KBM-7 (cell line): ENCODE measurements at places on chromosomes 13 and 19.

DNA sequence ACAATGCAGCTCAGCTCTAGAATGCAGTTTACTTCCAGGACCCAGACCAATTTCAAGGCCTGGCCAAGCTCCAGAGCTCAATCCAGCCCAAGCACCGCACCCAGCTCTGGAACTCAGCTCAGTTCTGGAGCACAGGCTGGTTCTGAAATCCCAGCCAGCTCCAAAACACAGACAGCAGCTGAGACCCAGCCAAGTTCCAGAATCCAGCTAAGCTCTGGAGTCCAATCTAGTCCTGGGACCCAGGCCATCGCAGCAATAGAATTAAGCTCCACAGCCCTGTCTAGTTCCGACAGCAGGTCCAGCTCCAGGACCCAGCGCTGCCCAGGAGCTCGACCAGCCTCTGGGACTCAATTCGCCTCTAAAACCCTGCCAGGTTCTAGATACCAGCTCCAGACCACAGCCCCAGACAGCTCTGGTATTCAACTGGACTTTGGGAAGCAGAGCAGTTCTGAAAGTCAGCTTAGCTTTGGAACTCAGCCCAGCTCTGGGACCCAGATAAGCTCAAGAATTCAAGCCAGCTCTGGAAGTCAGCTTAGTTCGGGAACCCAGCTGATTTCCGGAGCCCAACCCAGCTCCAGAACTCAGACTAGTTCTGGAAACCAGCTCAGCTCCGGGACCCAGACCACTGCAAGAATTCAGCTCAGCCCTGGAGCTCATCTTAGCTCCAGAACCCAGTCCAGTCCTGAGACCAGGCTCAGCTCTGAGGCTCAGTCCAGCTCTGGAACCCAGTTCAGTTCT lies 6.8 kb downstream of the GIPC3 start:
- DNase-seq: no peak

DNA sequence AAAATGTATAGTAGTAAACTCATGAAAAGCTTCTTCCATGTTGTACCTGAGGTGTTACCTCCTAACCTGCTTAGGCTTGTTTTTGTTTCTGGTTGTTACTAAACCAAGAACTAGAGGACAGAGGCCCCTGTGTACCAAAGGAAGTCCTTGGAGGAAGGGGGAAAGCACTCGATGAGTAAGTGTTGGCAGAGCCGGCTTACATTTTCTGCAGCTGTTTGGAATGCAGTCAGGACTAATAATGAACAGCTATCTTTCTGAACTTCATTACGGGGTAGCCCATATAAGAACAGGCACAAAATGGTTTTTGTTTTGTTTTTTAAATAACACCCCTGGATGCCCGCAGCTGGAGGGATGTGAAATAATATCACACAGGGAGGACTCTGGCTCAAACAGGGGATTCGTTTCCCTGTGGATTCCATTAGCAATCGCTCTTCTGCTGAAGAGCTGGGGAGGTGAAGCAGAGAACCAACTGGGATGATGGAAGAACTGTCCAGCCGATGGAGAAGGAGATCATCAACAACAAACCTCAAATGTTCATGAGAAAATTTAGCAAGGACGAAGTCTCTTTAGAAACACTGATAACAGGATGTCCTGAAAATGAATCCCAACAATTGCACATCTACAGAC lies 214.2 kb upstream of the MAB21L1 start:
- DNase-seq: no peak

- DNase-seq: peak; percentile 96
Measured at GRCh38 chr19:48249502-48250014, 6.2 kb downstream of the CARD8 start.

- peak; percentile 84 for DNase-seq
Measured at GRCh38 chr19:55654868-55655647, at the start of gene U2AF2. Gene U2AF2 (plus strand): TSS chr19:55655035. CDS start chr19:55655105, 70 bp downstream.

- DNase-seq: peak; percentile 58
Measured at GRCh38 chr13:30696278-30697176, 38.8 kb upstream of the ALOX5AP start.

DNA sequence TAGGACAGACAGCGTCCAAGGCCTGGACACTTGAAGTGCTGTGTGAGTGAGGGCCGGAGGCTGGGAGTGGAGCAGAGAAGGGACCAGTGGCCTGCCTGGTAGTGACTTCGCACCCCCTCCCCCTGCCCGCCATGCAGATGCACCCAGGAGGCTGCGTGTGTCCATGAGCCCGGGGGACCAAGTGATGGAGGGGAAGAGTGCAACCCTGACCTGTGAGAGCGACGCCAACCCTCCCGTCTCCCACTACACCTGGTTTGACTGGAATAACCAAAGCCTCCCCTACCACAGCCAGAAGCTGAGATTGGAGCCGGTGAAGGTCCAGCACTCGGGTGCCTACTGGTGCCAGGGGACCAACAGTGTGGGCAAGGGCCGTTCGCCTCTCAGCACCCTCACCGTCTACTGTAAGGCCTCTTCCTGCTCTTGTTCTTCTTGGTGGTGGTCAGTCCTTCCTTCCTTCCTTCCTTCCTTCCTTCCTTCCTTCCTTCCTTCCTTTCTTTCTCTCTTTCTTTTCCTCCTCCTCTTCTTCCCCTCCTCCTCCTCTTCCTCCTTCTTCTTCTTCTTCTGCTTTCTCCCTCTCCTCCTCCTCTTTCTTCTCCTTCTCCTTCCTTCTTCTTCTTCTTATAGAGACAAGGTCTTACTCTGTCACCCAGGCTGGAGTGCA lies 6.0 kb upstream of the FFAR1 start:
- DNase-seq: no peak

DNA sequence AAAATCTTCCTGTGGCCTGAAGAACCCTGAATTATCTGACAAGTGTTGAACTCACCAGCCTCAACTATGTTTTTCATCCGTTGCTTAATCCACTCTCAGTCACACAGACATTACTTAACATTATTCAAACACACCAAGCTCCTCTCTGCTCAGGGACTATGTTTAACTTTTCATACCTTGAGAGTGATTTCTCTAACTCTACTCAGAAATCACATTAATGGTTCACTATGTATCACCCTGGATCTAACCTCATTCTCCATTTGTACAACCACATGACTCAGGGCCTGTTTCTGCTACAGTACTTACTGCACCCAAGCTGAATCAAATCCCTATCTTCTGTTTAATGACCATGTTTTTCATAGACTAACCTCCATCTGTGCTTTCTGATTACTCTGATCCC lies 553.7 kb upstream of the PRR20A start:
- no peak for DNase-seq

- no peak for DNase-seq
Measured at GRCh38 chr13:46996316-46997030, 99.6 kb upstream of the HTR2A start.

DNA sequence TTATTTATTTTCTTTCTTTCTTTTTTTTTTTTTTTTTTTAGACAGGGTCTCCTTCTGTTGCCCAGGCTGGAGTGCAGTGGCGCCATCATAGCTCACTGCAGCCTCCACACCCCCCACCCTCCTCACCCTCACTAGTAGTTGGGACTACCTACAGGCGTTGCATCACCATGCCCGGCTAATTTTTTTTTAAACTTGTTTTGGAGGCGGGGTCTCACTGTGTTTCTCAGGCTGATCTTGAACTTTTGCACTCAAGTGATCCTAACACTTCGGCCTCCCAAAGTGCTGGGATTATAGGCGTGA lies 33.6 kb downstream of the GJA3 start:
- DNase-seq: no peak

DNA sequence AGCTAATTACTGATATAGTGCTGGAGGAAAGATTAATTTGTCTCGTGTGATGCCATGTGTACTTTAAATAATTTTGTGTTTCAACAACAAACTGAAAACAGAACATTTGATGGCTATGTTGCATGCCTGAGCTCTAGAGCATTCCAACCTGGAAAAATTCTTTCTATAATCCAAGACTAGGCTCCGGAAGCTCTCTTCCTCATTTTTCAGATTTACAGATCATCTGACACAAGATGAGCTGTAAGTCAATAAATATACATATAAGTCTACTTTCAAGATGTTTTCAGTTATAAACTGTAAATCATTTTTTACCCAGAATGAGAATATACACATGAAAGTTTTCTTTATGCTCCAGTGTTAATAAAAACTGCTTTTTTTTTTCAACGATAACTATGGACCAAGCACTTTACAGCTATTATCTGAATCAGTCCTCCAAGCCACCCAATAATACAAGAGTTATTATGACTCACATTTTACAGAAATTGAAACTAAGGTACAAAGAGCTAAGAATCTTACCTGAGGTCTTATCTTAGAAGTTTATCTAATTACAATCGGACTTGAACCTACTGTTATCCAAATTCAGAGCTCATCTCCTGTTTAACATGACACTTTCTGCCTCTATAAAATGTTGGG lies 6.4 kb upstream of the FOXO1 start:
- DNase-seq: no peak

DNA sequence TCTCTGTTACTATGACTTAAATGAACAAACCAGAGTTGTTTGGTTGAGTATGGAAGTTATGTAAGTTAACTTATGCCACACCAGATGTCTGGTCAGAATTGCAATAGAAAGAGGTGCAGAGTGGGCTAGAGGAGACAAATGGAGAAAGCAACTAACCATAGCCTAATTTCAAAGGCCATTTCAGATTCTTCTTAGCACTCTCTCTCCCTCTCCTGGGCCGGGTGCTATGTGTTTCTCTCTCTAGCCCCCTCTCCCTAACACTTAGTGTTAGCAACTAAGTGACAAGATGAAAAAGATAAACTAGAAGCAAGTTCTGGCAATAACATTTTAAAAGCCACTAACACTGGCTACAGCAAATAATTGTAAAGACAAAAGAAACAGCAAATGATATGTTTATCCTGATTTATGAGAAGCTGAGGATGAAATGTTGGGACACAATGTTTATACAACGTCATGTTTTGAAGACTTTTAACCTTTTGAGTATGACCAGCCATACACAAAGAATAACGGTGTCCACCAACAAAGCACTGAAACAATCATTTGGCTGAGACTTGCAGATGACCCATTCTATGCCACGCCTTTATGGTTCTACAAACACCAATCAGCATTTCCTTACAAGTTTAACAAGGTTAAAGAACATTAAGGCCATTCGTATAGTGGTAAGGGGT lies 18.6 kb downstream of the SERPINE3 start:
- DNase-seq: no peak

DNA sequence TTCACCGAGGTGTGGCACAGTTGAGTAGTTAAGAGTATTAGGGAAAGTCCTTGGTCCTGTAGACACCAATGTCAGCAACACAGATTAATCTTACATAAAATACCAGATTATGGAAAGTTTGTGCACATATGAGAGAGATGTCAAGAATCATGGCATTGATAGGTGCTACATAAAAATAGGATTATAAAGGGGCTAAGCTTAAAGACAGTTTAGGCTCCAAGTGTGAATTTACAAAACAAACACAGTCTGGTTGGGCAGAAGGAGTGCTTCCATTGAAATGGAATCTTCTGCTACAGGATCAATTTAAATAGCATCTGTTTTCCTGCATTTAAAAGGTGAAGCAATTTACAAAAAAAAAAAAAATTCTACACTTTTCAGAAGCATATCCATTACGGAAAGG lies 292.9 kb downstream of the DNAJC15 start:
- no peak for DNase-seq

GRCh38 chr13:31159306-31159705 lies 2.4 kb downstream of the HSPH1 start:
- no peak for DNase-seq

GRCh38 chr19:33819880-33820781 lies 23.5 kb downstream of the KCTD15 start:
- peak; percentile 93 for DNase-seq

DNA sequence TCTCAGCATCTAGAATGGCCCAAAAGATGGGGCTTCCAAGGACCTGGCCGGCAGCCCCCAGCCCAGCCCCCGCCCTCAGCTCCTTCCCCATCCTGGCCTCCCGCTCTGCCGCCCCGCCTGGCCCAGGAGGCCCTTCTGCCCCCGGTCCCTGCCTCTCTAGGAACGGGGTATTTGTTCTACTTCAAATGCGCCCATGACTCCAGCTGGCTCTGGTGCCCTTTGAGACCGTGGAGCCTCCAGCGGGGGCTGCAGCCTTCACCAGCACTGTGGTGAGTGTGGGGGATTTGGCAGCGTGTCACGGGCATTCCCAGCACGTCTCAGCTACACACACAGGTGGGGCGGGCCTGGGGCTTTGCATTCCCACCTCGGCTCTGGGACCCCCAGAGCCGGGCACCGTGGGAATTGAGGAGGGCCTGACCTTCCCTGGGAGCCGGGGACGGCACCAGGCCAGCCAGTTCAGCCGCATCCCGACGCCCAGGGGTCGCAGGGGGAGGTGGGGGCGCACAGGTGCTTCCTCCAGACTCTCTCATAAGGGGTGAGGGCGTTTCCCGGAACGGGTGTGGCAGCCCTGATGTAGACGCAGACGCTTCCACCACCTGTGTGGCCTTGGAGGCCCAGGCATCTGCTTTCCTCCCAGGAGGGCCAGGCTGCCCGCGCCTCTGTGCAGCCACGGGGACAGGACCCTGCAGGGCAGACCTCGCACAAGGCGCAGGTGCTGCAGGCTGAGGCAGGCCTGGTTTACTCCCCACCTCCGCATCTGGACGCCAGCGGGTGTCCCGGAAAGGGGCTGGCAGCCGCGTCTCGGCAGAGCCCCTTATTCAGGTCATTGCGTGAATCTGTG lies 947 bp downstream of the ATP4B start:
- DNase-seq: no peak

DNA sequence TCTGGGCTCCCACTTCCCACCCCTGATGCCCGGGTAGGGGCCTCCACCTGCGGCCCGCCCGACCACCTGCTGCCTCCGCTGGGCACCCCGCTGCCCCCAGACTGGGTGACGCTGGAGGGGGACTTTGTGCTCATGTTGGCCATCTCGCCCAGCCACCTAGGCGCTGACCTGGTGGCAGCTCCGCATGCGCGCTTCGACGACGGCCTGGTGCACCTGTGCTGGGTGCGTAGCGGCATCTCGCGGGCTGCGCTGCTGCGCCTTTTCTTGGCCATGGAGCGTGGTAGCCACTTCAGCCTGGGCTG lies 7.9 kb downstream of the DBP start:
- DNase-seq: no peak

DNA sequence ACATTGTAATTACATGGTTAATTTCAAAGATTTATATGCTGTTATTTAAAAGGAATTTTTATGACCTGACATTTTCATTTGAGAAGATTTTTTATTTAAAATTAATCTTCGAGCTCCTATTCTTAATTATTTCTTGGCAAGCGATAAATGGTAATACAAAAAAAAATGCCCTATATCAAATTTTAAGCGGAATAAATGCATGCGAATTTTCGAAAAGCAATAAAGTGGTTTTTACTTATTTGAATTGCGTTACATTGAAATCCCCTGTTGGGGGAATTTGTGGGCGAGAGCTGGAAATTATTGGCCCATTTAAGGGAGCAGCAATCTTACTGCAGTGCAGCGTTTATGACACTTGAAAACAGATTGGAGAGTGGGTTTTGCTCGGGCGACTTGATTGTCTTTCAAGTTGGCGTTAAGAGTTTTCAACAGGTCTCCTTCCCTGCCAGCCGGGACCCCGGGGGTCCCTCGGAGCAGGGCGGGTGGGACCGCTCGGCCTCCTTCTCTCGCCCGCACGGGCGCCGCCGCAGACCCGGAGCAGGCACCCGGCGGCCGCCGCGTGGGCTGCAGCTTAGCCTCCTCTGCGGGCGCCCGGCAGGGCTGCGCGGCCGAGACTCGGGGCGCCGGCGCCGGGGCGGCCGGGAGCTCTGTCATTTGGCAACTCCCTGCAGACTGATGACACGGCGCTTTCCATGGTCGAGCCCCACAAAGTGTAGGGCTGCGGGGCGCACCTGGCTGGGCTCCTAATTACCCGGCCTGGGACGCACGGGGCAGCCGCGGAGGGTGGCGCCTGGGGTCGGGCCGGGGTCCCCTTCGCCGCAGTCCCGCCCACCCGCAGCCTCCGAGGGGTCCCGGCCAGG lies 255.1 kb upstream of the SOX21 start:
- DNase-seq: peak; percentile 34
